Fibroblast of skin of right biceps (primary cell): ENCODE measurements at places on chromosomes 1 and 21.

DNA sequence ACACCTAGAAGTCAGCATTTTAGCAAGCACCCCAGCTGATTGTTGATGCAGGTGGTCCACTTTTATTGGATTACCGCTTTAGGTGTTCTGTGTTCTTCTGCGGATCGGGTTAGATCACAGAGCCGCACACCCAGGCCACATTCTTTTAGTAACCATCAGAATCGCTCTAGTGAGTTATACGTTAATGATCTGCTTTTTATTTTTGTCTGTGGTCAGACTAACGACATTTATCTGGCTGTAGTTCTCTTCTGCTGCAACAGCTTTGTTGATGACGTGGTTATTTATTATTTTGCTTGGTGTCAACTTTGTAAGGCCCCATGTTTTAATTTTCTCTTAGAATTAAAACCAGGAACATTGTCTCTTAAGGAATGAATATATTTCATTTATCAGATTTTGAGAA lies 18.2 kb downstream of the SCCPDH start:
- no peak for DNase-seq

DNA sequence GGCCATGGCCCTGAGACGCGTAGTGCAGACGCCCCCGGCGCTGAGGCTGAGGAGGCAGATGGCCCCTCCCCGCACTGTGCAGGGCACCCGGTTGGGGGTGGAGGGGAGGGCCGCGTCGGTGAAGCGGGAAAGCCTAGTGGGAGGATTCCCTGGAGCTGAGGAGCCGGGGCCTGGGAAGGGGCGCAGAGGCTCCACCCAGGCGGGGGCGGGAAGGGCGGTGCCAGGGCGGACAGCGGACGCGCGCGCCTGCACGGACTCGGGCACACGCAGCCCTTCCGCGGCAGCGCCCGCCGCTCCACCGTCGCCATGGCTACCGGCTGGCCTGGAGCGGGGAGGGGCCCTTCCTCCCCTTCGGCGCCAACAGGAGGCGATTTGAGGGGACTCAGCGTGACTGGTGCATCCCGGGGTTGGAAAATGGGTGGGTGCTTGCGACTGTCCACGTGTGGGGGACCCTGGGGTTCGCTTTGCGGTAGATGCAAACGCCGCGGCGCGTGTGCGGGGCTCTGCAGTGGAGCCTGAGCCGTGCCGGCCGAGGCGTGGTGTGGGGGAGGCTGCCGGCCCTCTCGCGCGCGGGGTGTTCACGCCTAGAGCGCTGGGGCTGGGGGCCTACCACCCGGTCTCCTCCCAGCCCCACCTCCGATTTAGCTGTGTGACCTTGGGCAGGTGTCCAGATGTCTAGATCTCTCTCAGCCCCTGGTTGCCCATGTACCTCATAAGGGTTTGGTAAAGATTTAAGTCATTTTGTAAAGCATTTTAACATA lies 35.1 kb downstream of the PTPRF start:
- DNase-seq, result peak; percentile 73

DNA sequence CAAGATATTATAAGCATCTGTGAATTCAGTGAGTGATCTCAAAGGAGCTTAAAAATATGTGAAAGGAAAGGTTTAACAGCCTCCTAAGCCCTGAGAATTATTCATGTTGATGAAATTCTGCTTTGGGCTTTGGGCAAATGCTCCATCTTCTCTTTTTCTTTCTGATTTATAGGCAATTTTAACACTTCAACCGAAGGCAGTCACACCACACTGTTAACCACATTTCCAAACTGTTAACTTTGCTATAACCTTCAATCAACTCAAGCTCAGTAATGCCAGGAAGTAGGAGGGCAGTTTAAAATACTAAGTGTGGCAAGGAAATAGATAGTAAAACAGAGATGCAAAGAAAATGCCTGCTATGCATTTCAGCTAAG lies 54.4 kb upstream of the NEK7 start:
- peak; percentile 90 for DNase-seq

- DNase-seq, result no peak
Measured at GRCh38 chr1:164709126-164709525, 150.1 kb downstream of the PBX1 start.

DNA sequence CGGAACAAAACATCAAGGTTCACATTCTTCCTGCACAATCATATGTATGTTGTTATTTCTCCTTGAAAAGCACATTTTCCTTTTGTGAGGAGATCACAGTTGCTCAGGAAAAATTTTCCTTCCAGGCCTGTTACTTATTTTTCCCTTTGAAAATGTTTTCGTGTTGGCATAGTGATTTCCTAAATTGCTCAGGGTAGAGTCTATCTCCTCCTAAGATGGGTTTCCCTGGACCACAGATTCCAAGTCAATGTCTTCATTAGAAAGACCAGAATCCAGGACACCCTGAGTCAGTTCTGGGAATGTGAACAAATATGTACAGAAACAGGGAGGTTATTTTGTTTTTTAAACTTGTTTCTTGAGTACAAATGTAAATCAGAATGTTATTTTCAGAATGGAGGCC lies 94.3 kb upstream of the C1orf105 start:
- DNase-seq, result peak; percentile 53

DNA sequence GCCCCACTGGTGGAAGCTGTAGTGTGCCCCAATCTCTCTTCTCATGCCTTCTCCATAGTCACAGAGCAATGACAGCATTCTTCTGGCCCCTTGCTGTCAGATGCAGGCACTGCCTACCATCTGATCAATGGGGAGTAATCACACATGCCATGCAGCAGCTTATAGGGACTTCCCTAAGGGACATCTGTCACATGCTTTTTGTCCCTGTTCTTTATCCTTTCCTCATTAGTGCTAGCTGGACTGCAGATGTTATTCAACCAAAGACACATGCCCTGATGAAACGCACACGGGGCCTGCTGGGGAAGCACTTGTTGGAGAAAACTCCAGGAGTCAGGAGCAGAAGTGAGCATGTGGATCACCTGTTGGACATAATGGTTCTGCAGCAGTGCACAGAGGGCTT lies 108.7 kb downstream of the KCNJ15 start:
- no peak for DNase-seq

DNA sequence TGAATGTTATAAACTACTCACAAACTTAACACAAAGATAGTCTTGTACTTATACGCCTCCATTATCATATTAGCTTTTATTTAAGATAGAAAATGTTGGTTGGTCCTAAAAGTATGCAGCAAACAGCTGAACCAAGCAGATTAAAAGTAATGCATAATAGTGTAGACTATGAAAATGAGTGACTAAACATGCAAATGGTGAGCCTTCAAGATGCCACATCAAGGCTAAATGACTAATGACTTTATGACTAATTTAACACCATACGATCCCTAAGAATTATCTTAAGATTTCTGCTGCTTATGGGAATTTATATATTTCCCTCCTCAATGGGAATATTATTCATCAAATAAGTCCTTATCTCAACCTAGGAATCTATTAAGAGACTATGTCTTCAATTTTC lies 4.6 kb downstream of the GPATCH2 start:
- no peak for DNase-seq

- DNase-seq, result peak; percentile 81
Measured at GRCh38 chr1:40877698-40878097, 15.5 kb upstream of the CITED4 start.

GRCh38 chr1:245837718-245838117 lies 669.4 kb downstream of the SMYD3 start:
- DNase-seq, result peak; percentile 72

GRCh38 chr1:62528015-62528414 lies 69.3 kb upstream of the ANGPTL3 start:
- DNase-seq, result no peak

DNA sequence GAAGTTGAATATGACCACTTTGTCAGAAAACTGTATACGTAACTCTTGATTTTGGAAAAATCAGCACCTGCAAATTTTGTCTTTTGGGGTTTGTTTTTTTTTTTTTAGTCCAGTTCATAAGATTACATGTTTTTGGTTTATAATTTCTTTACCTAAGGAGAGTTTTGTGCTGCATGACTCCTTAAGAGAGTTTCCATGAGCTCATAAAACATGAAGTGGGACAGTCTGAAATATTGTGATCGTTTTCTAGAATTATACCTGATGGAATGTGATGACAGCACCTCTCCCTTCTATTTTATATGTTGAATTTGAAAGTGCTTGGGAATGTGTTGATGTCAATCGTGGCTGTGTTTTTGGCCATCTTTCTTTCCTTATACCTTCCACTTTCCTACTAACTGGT lies 158.5 kb downstream of the NFIA start:
- no peak for DNase-seq

GRCh38 chr21:41926807-41927171 lies 27.0 kb downstream of the C2CD2 start:
- DNase-seq, result no peak

DNA sequence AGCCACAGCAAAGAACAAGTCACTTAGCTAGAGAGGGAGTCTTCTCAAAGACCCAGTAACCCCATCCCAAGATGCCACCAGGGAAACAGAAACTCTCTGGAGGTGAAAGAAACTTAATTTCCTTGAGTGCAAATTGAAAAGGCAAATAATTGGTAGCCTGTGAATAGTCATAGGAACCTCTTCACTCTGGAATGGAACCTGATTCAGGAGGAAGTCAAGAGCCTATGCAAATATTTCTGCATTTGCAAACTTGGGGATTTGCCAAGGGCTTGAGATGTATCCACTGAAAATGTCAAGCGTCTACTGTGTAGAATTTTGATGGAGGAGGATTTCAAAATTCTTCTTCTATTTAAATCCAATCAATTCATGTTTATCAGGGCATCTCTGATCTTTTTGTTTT lies 5.7 kb downstream of the HIVEP3 start:
- DNase-seq, result peak; percentile 37

DNA sequence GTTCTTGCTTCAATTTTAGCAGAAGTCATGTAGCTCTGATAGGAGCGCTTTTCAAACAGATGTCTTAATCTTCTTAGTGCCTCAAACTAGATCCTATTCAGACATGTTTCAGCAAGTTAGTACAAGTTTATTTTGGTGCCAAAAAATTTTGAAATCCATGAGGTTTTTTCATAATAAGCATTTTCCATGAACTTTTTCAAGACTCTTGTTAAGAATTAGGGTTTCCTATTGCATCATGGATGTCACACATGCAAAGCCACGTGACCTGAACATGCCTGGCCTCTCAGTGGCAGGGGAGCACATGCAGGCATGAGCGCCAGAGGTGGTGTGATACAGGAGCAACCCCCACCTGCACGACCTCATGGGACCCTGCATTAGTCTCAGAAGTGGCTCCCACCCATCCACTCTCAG lies 67.6 kb downstream of the POFUT2 start:
- peak; percentile 26 for DNase-seq

DNA sequence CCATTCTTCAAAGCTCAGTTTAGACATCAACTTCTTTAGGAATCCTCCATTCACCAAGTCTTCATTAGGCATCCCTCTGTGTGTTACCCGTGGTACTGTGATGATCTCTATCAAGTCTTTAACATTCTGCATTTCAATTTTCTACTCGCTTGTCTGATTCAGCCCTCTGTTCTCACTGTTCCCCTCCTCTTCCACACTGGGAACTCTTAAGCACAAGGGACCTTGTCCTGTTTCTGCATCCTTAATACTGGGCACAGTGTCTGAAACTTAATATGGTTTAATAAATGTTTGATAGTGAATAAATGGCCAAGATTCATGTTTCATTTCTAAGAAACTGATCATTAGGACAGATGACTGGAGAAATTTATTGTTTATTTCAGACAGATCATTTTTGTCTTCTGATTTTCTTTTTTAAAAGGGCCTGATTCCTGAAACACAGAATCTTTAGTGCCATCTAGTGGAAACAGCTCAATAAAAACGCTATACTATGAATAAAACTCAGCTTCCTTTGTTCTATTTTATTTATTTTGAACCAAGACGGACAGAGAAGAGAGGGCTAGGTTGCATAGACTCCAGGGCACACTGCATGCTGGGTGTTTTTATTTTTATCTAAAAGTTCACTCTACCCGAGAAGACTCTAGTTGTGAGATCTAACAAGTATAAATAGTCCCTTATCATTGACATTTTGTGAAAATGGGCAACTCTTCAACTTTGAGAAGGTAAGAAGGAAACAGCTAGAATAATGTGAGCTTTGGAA lies 7.0 kb upstream of the TRIM45 start:
- DNase-seq, result peak; percentile 56

GRCh38 chr21:28152732-28153131 lies 839.9 kb downstream of the LTN1 start:
- DNase-seq, result no peak

- DNase-seq, result peak; percentile 73
Measured at GRCh38 chr1:21904704-21905520, 32.2 kb downstream of the HSPG2 start.

DNA sequence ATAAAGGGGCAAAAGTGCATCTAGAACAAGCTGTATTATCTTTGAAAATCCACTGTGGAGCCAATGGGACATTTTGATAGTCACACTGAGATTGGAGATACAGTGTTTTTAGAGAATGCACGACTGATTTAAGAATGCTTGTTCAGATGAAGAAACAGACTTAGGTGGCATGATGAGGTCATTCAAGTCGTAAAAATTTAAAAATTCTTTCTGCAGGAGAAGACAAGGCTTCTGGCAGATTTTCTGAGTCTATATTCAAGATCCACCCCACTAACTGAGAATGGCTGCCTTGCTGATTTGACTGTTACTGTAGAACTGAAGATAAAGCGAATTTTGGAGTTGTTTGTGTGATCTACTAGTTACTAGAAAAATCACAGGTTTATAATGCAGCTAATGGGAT lies 310.6 kb downstream of the LRRC7 start:
- no peak for DNase-seq

- DNase-seq, result peak; percentile 82
Measured at GRCh38 chr1:28927648-28928313, 13.4 kb downstream of the EPB41 start.

GRCh38 chr1:53393325-53393792 lies 65.5 kb upstream of the LRP8 start:
- peak; percentile 60 for DNase-seq

DNA sequence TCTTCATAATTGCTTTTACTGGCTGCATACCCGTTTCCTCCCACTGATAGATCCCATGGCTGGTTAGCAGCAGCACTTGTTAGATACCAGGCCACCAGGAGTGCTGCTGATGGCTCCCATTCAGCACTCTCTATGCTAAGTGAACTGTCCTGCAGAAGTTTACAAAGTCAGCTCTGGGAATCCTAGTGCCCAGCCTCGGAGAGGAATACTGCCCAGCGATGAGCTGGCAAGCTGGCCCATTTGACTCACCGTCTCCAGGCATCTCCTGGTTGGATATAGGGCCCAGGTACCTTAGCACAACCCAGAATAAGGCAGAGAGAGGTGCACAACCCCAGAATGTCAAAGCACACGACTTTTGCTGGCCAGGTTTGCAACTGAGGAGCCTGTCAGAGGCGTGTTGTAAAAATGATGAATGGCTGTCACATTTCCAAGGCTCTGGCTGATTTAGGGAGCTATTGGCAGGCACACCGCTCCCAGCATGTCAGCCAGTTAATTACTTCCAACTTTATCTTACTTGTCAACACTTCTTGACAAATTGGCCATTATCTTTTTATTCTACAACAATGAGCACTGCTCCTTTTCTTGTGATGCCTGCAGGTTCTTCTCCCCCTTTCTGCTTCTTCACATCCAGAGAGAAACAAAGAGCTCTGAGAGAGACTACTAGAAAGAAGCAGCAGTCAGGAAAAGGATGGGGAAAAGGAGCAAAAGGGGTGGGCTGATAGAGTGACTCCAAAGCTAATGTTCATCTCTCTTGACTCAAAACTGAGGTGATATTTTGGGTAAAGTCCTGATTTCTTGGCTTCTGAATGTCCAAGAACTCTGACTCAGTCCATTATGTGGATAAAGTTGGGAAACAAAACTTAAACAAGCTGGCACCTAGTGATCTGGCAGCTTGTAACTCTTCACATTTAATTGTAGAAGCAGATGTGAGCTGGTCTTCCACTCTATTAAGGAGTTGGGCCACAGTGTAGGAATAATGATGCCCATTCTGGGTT lies 10.8 kb upstream of the ANGPTL7 start:
- DNase-seq, result peak; percentile 52
